Stimulated activated CD4-positive, alpha-beta T cell treated with anti-CD3 and anti-CD28 coated beads, Interleukin-12 subunit alpha, Interleukin-12 subunit beta, amount 100 ng/mL, for 4 hours (primary cell): ENCODE measurements at places on chromosomes 7 and 10.

DNA sequence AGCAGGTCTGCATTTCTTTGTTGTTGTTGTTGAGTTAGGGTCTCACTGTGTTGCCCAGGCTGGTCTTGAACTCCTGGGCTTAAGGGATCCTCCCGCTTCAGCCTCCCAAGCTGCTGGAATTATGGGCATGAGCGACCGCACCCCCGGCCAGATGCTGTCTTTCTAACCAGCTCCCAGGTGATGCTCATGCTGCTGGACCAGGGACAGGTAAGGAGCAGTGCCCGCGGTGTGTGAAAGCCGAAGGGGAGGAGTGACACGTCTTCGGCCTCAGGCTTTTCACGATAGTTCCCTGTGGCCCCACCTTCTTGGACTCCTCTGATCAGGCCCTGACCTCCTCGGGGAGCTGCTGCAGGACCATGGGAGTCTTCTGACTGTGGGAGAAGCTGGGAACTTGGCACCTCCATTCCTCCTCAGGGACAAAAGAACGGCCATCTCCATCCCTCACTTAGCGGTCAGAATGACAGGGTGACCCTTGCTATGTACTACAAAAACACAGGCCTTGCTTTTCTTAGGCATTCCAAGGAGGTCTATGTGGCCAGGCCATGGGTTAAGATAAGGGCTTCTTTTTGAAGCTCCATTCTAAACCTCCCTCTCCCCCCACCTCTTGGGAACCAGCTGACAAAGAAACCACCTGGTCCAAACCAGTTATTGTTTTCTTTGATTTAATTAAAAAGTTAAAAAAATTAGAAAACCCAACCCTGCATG is 5.5 kb downstream of the SFRP5 start:
- DNase-seq, result no peak

DNA sequence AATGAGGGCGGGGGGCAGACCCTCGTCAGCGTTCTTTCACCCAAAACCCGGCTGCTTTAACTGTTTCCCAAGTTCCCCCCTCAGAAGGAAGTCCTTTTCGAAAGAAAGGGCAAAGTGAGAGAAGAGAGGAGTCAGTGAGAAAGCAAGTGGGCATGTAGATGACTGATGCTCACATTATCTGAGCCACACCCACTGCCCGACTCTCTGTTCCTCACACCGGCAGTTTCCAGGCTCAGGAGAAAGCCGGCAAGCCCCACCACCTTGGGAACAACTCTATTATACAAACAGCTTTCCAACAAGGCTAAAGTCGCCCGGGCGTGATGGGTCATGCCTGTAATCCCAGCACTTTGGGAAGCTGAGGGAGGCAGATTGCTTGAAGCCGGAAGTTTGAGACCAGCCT is 23.1 kb downstream of the RCC1L start:
- DNase-seq, result no peak

DNA sequence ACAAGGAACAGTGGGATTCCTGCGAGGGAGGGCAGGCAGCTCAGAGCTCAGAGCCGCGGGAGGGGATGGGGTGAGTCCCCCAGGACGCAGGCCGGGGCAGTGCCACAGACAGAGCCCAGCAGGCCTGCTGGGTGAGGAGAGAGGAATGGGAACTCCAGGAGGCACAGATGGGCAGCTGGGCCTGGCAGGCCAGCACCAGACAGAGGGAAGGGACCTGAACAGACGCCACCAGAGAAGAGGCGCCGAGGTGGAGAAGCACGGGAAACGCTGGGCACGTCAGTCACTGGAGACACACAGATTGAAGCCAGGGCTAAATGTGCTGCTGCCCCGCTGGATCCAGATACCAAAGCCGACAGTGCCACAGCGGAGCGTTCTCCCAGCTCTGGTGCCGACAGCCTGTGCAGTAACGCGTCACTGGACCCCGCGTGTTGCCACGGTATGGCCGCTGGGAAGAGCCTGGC is 225.8 kb downstream of the MAD1L1 start:
- DNase-seq, result no peak

GRCh38 chr10:101136708-101137121 is 5.6 kb downstream of the TLX1 start:
- no peak for DNase-seq

DNA sequence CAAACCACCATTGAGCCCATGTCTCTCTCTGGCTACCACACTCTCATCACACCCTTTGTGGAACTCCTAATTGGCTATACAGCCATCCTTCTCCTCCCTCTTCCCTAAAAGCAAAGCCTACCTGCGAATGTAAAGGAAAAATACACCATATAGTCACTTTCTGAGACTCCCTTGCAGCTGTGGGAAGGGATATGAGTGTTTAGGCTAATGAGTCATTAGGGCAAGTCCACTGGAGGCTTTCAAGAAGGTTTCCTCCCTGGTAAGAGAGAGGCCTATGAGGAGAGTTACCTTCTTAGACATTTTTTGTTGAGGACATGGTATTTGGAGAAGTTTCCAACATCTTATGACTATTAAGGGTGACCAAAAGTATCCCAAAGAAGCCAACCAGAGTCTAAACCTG is 4.1 kb upstream of the TMEM243 start:
- DNase-seq, result no peak
